ENCODE measurements at places on chromosomes 5 and 9.

GRCh38 chr5:6365977-6366590, 12.3 kb downstream of the MED10 start:
- no peak for DNase-seq

- DNase-seq, result no peak
Measured at GRCh38 chr9:4066682-4067081, 233.2 kb downstream of the GLIS3 start.

DNA sequence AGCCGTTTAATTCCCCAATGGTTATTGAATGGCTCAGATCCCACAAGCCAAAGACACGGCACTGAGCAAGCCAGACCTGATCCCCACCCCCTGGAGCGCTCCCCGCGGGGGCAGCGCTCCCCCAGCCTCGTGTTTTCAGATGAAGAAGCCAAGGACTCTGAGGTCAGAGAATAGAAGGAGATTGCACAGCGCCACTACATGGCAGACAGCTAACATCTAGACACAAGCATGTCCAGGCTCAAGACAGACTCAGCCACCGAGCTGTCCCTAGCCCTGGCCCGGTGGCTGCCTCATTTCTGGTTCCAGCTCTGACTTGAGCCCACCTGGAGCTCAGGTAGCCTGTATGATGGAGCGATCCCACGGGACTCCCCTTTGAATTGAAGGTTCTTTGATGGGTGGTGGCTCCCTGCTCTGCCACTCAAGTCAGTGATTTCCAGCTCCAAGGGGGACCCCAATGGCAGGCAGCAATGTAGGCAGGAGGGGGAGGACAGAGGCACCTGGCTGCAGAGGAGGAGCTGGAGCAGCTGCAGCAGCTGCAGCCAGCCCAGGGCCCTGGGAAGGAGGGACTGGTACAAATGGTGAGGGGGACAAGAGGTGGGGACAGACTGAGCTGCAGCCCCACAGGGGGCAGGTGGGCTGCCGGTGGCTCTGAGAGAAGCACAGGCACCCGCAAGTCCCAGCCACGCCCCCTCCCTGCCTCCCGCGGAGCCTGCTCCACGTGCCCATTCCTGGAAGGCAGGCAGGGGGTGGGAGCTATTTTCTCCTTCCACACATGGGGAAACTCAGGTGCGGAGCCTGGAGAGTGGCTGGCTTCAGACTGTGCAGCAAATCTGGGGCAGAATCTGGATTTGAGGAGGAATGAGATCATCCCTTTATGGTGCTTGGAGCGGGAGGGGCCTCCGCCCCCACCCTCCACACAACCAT, 40.2 kb downstream of the NTNG2 start:
- no peak for DNase-seq

GRCh38 chr9:129242971-129243561, 65.0 kb upstream of the IER5L start:
- DNase-seq, result no peak

GRCh38 chr5:111776913-111777781, 20.2 kb upstream of the NREP start:
- no peak for DNase-seq

- DNase-seq, result no peak
Measured at GRCh38 chr5:16531063-16531648, 65.6 kb upstream of the ZNF622 start.
